ENCODE measurements at places on chromosomes 2 and 18.

- DNase-seq, result no peak
Observed at GRCh38 chr18:13390196-13390595, 171.6 kb downstream of the LDLRAD4 start.

GRCh38 chr2:190062053-190062452 is 476 bp downstream of the MSTN start:
- no peak for DNase-seq

DNA sequence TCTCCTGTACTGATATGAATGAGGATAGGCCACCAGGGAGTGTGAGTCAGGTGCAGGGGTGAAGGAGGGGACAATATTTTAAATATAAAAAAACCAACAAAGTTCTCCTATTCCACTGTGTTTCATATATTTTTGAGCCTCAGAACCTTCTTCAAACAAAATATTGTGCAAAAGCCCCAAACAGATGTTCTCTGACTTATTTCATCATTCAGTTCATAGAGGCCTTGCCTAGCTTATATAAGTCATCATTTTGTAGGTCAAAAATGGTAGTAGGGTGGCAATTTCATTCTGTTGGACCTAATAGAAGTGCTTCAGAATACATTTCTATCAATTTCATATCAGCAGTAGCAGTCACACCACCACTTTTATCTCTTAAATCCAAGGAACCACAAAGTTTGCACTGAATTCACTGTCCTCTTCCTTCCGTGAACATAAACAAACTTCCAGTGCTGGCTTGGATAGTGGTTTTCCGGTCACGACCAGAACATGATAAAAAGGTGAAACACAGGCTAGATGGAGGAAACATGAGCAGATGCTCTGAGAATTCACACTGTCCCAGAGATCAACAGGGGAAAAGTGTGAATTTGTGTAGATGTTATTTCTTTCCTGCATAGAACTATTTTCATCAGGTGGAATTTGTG is 99.1 kb downstream of the EN1 start:
- no peak for DNase-seq

DNA sequence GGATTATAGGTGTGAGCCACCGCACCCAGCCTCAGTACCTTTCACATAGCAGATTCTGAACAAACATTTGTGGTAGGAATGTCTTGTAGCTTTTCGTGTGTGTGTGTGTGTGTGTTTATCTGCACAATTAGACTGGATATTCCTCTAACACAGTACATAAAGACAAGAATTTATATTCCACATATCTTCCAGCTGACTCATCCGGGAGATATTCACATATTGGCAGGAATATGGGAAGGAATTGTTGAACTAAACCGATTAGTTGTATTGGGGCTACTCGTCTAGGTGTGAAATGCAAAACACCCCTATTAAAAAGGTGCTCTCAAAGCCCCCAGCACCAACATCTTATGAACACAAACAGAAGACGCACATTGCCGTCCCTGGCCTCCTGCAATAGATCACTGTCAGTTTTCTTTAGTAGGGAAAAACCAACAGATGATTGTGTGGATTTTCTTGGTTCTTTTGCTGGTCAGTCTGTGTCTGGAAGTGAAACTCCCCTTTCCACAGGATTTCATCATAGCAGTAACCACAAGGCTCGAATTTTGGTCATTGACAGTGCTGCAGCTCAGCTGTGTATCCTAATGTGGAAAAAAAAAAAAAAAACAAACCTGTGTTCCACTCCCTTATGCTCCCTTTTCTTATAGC is 208.5 kb upstream of the ACVR2A start:
- DNase-seq, result no peak

DNA sequence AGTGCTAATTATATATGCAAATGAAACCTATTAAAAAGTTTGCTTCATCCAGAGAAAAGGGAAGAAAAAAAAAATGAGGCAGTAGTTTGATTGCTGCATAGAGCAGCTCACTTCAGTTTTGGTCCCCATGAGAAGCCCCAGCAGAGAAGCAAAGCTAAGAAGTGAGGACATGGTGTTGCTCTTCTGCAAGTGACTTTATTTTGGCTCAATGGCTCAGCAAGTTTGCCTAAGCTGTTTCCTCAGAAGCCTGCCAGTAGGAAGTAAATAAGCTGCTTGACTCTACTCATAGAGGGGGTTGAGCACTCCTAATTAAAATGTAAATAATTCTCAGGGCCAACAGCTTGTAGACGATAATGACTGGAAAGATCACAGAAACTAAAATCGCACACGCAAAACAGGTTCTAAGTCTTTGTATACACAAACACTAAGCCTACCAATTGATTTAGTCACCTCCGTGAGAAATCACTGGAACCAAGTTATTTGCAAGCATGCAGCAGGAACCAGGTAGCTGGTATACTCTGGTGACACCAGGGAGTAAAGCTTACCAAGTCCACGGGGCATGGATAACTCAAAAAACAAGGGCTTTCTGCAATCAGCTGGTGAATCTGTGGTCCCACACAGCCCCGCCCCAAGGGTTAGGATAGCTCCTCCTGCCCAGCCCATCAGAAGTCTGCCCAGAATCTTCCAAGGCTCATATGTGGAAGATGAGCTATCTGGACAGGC is 39.7 kb upstream of the NABP1 start:
- DNase-seq, result no peak

GRCh38 chr2:46383784-46384456 is 86.7 kb downstream of the EPAS1 start:
- no peak for DNase-seq

DNA sequence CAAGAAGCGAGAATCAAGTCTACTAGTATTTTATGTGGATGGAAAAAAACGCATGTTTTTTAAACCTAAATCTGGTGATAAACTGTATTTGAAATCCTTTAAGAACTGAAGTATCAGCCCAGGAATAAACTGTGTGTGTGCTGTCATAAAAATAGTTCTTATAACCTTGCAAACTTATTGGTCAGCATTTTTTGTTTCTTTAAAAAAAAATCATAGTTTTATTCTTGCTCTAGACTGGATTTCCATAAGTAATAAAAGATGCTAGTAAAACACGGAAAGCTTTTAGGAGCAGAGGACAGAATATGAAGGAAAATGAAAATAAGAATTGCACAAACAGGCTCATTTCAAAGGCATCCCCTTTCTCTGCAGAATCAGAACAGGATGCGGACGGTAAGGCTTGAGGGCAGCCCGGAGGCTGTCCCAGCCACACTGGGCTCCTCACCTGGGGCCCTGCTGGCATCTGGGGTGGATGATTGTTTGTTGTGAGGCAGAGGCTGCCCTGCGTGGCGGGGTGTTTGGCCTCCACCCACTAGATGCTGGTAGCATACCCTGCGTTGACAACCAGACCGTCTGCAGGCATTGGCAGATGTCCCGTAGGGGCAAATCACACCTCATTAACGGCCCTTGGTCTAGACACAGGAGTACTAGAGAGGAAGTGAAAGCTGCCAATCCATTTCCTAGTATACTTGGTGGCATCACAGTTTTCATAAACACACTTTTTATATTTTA is 52.5 kb downstream of the MBP start:
- DNase-seq, result no peak

- DNase-seq, result no peak
Observed at GRCh38 chr2:236169741-236170589, 1.8 kb upstream of the GBX2 start.

GRCh38 chr2:27507293-27507692 is 10.7 kb downstream of the GCKR start:
- no peak for DNase-seq

DNA sequence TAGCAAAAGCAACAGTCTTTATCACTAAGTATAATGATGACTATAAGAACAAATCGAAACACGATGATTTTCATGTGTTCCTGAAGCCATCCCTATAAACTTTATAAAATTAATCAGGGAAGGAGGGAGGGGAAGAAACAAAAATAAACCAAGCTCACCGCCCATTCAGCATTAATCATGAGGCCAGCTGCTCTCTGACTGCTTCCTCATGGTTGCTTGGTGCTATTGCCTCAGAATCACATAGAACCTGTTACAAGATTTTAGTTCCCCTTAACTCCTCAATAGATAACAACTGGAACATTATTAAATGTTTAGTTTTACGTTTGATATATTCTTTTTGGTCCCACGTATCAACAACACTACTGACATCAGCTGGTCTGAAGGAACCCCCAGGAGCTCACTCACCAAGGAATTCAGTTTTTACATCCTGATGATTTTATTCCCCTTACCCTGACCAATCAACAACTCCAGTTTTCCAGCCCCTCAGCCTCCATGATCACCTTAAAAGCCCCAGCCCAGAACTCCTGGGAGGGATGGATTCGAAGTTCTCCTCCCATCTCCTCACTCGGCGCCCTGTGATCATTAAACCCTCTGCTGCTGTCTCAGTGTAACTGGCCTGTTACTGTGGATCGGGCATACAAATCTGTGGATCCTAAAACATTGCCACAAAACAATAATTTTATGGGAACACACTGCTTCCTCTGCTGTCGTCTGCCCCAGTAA is 10.6 kb upstream of the HNRNPLL start:
- DNase-seq, result no peak

- DNase-seq, result no peak
Observed at GRCh38 chr2:36359067-36359466, 3.5 kb downstream of the CRIM1 start.

- DNase-seq, result no peak
Observed at GRCh38 chr2:239720361-239721360, 304.5 kb downstream of the NDUFA10 start.

Data from mesothelial cell of epicardium (in vitro differentiated cells).